ENCODE measurements at places on chromosomes 1 and 21.

- no peak for DNase-seq
Measured at GRCh38 chr1:22412932-22413727, 38.5 kb upstream of the ZBTB40 start.

- DNase-seq: no peak
Measured at GRCh38 chr1:160747717-160748116, 8.7 kb downstream of the SLAMF7 start.

GRCh38 chr1:180353945-180354344 is 123.9 kb downstream of the LHX4 start:
- DNase-seq: peak; percentile 72

DNA sequence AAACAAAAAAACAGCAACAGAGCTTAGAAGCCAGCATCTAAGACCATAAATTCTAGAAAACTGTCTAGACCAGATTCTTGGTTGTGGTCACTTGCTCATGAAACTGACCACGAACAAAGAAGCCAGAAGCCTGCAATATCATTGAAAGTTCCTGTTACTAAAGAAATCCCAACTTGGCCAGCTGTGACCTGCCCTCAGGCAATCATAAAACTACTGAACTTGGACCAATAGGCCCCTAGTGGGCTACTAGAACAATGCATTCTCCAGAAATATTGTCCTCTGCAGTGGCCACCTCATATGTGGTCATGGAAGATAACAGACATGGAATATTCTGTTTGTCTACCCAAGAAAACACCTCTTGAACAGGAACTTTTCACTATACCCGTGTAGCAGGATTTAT is 87.7 kb downstream of the SPATA17 start:
- DNase-seq: no peak

- DNase-seq: no peak
Measured at GRCh38 chr1:203081465-203082230, 4.2 kb downstream of the MYOG start.

- DNase-seq: no peak
Measured at GRCh38 chr1:245129319-245130240, 25.2 kb upstream of the KIF26B start.

DNA sequence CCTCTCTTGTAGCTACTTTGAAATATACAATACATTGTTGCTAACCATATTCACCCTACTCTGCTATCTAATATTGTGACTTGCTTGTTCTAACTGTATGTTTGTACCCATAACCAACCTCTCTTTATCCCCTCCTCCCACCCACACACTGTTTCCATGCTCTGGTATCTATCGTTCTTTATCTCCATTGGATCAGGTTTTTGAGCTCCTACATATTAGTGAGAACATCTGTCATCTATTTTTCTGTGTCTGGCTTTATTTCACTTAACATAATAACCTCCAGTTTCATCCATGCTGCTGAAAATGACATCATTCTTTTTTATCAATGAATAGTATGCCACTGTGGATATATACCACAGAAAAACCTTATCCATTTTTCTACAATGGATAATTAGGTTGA is 1230.1 kb downstream of the PLA2G4A start:
- no peak for DNase-seq

GRCh38 chr1:2970311-2971071 is 50.8 kb upstream of the ACTRT2 start:
- DNase-seq: no peak

DNA sequence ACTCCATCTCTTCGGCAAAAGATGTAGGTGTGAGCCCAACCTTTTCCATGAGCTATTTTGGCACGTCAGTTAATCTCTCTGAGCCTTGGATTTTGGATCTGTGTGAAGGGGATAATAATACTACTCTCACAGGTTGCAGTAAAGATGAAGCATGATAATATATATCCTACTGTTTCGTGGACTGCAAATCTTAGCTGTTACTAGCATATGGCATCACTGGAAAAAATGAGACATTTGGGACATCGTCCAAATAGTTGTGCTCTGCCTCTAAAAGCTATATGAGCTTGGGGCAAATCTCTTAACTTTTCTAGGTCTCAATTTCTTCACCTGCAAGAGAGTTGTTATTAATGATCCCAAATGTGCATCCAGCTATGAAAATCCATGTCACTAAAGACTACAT is 147.4 kb upstream of the ZRANB2 start:
- DNase-seq: no peak

DNA sequence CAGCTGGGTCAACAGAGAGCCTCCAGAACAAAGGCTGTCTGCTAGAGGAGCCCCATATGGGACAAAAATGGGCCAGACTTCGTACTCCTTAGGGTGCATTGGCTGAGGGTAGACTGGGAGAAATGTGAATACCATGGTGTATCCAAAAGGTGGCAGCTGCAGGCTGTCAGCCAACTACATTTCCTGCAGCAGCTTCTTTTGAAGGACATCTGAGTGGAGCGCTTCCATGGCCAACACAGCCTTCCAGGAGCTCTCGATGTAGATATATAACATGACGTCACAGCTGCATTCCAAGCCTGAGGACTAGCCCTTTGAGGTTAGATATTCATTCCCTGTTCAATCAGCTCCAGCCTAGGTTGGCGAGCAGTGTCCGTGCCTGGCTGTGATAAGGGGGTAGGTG is 107.7 kb downstream of the MAB21L3 start:
- no peak for DNase-seq

DNA sequence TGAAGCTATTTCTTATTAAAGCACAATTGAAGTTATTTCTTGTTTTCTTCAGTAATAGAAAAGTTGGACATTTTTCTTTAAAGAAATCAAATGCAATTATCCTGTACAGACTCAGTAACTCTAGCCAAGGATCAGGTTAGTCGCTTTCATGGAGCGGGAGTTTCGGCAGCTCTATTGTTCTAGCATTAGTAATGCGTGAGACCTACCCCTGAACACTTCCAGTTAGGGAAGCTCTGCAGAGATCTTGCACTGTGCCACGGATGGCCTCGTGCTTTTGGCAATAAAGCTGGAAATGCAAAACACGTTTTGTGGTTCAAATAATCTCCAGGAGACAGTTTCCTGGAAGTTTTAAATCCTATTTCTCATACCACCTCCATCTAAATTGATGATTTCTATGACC is 488.4 kb downstream of the SETD4 start:
- DNase-seq: no peak

DNA sequence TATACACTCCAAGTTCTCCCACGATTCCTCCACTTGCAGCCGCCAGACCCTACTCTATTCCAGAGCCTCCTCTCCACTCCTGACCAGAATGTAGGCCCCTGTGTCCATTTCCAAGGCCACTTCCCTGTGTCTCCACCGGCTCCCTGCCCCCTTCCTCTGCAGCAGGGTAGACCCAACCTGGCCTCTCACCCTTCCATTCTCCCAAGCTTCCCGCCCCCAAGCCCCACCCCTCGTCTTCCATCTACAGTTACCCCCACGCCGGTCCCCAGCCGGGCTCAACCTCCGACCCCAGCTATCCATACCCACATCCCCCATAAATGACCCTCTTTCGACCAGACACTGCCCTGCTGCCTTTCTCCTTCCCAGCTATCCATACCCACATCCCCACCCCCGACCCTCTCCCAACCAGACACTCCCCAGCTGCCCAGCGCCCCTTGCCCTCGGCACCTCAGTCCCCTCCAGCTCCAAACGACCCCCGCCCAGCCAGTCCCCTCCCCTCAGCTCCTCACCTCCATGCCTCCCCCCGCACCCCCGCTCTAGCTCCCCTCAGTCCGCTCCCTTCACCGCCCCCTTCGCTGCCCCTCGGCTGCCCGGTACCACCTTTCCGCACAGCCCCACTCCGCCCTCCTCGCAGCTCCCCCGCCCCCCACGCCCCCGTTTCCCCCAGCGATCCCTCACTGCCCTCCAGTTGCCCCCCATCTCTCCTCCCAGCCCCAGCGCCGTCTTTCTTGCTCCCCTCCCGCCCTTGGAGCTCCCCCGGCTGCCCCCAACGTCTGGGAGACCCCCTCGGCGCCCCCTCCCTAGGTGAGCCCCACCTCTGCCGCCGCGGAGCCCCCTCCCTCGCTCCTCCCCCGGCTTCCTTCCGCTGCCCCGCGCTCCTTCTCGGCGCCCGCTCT is 670 bp downstream of the RAB3B start:
- DNase-seq: peak; percentile 46

GRCh38 chr1:54219688-54220003 is 19.7 kb downstream of the MRPL37 start:
- no peak for DNase-seq

DNA sequence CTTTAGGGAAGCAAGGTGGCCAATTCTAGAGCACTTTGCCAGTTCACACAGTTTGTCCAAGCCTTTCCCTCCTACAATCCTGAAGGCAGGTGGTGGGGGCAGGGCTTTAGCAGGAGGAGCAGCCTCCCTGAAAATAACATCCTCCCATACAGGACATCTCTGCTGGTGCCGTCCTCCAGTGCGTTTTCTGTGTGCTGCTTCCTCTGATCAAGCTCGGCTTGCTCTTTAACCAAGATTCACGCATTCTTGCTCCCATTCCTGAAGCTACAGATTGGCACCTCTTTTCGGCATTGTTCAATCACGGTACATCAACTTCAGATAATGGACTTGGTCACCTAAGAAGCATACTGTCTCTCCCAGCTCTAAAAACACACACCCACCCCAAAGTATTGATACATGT is 7.5 kb upstream of the DPT start:
- no peak for DNase-seq

Measured in ecto neural progenitor cell (in vitro differentiated cells).